ENCODE measurements at places on chromosomes 5 and 9.

DNA sequence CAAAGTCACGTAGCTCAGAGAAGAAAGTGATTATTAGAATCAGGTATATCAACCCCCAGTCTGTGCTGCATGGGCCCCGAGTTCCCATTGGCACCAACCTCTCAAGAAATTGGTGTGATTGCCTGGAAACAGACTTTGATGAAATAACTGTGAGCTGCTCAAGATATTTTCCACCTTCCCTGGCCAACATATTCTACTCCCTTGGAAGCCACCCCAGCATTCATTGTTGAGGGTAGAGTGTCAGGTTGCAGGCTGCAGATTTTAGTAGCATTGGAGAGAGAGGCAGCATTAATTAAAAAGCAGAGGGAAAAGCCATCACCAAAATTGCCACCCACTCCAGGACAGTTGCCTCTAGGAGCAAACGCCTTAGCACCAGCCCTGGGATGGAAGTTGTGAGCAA, 154.2 kb upstream of the TNPO1 start:
- no peak for DNase-seq

DNA sequence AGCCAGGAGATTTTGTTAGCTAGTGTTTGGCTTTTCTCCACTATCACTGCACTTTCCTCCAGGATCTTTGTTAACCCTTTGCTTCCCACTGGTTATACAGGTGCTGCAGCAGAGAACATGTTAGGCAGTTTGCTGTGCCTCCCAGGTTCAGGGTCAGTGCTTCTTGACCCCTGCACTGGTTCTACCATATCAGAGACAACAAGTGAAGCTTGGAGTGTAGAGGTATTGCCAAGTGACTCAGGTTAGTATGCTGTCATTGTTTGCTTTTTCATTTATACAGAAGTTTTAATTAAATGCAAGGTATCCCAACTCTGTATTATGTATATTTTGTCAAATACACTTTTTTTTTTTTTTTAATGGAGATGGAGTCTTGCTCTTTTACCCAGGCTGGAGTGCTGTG, 68.4 kb downstream of the GAPVD1 start:
- no peak for DNase-seq

GRCh38 chr9:14170392-14170931, 143.5 kb downstream of the NFIB start:
- no peak for DNase-seq

GRCh38 chr9:34546834-34547827, 24.3 kb upstream of the ENHO start:
- DNase-seq = peak; percentile 73

DNA sequence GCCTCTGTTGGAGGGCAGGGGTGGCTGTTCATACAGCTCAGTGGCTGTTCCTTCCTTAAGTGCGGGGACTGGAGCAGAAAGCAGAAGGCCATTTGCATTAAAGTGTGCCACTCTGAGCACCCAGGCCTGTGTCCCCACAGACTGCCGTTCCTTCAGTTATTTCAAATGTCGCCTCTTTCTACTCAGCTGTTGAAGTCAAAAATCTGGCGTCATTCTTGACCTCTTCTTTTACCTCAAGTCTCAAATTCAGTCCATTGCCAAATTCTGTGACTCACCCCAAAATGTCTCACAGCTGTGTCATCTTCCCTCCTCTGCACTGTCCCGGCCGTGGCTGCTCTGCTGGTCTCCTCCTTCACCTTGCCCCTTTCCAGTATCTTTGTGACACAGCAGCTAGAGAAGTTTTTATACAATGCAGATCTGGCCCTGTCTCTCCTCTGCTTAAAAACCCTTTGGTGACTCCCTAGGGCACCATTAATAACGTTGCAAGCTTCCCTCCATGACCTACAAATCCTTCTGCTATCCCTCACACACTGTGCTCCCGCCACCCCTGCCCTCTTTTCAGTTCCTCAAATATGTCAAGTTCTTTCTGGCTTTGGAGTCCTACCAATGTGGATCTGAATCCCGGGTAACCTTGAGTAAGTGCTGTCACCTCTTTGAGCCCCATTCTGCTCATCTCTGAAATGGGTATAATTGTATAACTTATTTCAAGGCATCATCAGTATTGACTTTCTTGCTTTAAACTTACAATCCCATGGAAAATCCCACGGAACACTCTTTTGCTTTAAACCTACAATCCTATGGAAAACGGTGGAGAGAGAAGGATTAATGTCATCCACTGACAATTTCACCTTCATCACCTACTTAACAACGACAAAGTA, 98.3 kb upstream of the BOD1 start:
- DNase-seq = peak; percentile 89

DNA sequence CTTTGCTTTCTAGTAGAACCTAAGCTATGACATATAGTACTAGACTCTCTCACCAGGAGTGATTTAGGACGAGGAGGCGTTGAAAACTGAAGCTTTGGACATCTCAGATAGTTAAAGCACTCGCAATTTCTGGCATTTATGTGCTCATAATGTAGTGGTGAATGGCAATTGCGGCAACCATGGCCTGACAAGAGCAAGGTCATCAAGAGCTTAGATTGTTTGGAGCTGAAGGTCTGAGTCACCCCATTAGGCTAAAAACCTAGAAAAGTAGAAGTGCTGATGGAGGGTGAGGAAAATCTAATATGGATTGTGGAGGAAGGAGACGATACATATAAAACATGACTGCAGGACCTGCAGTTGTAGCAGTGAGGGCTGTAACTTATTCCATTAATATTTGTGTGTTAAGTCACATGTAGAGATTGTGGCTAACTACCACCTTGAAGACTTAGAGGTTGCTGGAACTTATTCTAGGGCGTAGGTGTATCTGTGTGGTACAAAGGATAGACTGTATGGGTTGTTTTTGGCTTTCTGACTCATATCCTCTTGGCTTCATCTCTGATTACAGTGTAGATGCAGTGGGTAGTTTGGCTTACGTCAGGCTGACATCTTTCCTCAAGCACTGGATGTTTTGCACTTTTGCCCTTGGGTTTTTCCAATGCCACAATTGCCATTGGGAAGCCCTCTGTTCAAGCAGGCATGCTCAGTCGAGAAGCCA, 138.9 kb upstream of the CDKN2B start:
- DNase-seq = peak; percentile 79

GRCh38 chr5:58127255-58128220, 332.3 kb downstream of the PLK2 start:
- no peak for DNase-seq

- no peak for DNase-seq
Observed at GRCh38 chr5:174155281-174155680, 109.8 kb downstream of the NSG2 start.

- DNase-seq = peak; percentile 21
Observed at GRCh38 chr9:22813529-22813928, 366.9 kb downstream of the DMRTA1 start.

- no peak for DNase-seq
Observed at GRCh38 chr9:20945269-20945668, 86.2 kb downstream of the HACD4 start.

DNA sequence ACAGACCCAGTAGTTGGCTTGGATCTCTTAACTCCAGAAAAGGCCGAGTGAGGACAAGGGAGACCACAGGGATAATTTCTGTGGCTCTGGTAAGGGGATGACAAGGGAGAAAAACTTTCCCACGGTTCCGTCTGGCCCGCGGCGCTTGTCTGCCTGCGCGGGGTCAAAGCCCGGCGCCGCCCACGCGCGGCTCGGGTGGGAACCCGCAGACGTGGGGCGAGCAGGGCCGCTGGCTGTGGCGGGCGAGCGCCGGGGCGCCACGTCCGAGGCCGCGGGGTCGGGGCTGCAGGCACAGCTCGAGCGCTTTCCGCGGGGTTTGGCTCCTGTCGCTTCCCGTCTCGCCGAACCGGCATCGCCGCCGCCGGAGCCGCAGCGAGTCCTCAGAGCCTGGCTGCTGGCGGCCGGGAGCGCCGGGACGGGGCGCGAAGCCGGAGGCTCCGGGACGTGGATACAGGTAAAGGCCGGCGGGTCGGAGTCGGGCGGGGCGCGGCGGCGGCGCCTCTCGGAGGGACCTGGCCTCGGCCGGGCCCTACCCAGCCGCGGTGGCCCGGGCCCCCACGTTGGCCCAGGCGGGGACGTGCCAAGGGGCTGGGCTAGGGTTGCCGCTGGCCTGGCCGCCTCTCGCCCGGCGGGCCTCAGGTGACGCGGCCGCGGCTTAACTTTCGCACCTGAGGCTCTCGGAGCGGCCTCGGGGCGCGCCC, at the start of gene RNF180:
Gene RNF180, plus strand, starts transcription at position 344 of the 701 bp plus-strand sequence. CDS start 34,965 bp downstream, outside the sequence.
- peak; percentile 30 for DNase-seq

- DNase-seq = no peak
Observed at GRCh38 chr9:118321788-118322187, 617.6 kb downstream of the TLR4 start.

GRCh38 chr5:160956051-160956450, 104.0 kb upstream of the ATP10B start:
- DNase-seq = no peak

DNA sequence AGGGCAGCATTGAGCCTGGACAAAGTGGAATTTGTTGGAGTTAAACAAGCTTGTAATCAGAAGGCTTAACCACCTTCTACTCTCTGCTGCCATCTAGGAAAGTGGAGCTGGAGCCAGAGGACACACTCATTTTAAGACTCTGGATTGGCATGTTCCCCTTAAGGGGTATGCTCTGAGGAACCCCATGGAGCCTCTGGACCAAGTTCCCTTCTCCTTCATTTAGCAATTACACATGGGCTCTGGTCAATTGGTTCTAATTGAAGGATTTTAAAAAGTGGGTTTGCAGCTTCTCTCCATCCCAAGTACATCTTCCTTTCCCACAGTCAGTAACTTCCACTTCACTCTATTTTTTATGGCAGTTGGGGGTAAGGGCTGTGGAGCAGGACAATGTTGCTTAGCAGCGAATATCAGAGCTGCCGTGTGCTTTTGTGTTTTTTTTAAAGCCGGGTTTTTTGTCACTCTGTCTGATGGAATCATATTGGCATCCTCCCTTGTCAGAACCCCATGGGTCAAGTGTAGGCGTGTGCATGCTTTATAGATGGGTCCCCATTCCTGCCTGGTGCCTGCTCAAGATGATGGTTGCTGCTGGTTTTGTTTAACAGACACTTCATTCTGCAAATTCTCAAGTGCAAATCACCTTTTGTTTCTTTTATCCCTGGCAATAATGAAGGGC, 330.7 kb upstream of the ADAMTSL1 start:
- peak; percentile 3 for DNase-seq

DNA sequence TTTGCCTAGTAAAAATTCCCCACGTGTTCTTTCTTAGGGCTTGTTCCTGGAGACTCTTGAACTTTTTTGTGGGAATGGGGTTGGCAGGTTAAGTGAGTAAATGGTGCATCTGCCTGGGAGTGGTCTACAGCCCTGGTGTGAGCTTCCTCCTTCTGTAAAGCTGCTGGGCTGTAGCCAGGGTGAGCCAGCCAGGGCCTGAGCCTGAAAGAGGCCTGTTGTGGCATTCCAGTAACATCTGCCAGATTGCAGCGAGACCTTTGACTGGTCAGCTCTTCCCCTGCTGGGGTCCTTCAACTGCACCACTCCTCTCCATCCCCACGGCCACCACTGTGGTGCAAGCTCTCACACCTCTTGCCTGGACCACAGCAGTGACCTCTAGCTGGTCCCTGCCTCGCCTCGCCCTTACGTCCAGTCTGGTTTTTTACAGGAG, 47.5 kb downstream of the SLC22A5 start:
- DNase-seq = peak; percentile 14

DNA sequence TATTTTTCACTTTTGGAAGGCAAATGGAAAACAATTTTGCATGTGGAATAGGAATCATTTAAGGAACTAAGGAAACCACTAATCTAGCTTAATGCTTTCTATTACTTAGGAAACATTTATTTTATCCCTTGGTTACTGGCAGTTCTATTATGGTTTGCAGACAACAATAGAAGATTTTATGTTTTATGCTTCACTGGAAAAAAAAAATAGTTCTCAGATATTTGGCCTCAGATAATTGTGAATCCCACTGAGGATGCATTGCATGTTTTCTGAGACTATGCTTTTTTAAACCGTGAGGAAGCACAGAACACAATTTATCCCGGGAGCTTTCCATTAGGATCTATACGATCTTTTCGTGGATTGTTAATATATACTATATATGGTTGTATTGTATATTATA, 356.9 kb downstream of the CSNK1G3 start:
- DNase-seq = no peak

- DNase-seq = no peak
Observed at GRCh38 chr5:43315682-43316081, 2.5 kb upstream of the HMGCS1 start.

GRCh38 chr9:92504881-92505280, 22.6 kb upstream of the ASPN start:
- peak; percentile 11 for DNase-seq

- DNase-seq = no peak
Observed at GRCh38 chr9:119677811-119678505, 308.7 kb upstream of the BRINP1 start.

DNA sequence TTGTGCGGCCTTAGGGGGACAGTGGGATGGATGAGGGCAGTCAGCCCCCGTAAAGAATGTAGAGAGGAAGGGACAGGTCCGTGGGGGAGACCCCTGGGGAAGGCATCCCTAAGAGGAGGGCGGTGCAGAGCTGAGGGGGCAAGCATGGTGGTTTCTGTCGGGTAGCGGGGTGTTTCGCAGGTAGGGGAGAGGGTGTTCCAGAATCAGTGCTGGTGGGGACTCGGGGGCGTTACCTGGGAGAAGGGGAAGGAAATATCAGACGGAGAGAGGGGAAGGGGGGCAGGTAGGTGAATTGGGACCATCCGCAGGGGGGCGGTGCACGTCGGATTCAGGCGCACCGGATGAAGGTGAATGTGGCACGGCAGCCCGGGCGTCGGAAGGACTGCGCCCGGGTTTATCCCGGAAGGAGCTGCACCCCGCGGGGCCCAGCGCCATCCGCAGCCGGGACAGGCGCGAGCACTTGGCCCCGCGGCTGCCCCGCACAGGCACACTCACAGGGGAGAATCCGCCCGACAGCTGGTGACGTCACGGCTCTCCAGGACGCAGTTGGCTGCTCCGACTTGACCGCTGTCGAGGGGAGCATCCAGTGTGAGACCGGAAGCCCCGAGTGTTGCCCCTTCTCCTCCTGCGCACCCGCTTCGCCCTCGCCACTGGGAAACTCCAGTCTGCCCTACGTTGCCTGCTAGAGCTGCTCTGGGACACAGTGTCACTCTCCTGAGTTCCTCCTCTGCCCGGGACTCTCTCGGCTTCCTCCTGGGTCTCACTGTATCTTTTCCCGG, 1.3 kb downstream of the CD72 start:
- DNase-seq = peak; percentile 60

- peak; percentile 90 for DNase-seq
Observed at GRCh38 chr9:113682297-113682771, 193.8 kb upstream of the ZNF618 start.

DNA sequence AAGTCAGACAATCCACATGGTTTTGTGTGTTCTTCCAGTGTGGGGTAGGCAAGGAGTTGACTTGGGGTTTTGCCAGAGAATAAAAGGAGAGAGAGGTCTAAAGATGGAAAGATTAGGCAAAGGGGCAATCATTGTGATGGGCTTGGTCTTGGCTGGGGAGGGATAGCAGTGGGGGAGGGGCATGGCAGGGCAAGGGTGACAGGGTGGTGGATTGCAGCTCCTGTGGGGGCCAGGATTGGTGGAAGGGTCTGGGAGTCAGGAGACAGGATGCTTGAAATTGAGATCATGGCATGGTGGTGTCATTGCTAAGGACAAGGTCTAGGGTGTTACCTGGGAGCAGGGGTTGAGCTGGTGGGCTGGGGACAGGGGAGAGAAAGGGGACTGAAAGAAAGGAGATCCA, 57.6 kb downstream of the ZNF618 start:
- DNase-seq = no peak

GRCh38 chr5:89996890-89997289, 412.7 kb downstream of the CETN3 start:
- no peak for DNase-seq
